NCI-H1105 (cell line): ENCODE measurements at places on chromosomes 13 and 19.
A peak's percentile ranks its signal among the peaks of the same experiment; 100 is the strongest.

DNA sequence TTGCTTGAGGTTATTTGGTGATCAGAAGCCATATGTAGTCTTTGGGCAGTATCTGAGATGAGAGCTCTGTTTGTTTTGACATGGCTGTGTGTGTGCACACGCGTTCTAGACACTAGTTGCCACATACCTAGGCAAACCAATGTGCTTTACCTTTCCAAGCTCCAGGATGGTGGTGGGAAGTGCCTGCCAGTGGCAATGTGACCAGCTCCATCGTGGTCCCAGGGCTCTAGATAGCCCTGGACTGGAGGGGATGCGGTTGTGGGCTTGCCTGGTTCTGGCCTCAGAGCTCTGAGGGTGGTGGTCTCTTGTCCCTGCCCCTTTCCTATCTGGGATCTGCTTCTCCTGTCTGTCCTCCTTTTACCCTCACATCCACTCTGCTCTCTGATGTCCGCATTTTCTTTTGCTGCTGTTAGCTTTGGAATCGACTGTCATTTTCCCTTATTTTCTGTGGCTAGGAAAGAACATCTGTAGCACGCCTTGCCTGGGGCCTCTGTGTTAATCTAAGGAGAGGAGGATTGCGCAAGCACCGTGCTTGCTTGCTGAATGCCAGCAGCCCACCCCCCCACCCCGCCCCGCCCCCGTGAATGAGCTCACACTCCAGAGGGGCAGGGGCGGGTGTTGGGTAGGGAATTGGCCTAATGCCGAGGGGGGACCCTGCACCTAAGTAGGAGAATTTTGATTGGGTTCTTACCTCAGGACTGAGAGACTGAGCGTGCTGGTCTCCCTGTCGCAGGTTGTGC, 89.5 kb downstream of the ARHGEF7 start:
- no peak for DNase-seq

- peak; percentile 32 for DNase-seq
Observed at GRCh38 chr19:49890349-49891311, 6.1 kb downstream of the IL4I1 start.

- no peak for DNase-seq
Observed at GRCh38 chr13:45468635-45469034, 3.9 kb downstream of the COG3 start.

DNA sequence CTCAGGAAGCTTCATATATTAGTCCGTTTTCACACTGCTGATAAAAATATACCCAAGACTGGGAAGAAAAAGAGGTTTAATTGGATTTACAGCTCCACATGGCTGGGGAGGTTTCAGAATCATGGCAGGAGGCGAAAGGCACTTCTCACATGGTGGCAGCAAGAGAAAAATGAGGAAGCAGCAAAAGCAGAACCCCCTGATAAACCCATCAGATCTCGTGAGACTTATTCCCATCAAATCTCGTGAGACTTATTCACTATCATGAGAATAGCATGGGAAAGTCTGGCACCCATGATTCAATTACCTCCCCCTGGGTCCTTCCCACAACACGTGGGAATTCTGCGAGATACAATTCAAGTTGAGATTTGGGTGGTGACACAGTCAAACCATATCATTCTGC, 23.1 kb downstream of the FLT3 start:
- no peak for DNase-seq

- DNase-seq = no peak
Observed at GRCh38 chr19:46297700-46298478, 1.0 kb downstream of the HIF3A start.

GRCh38 chr19:46524308-46524707, 28.6 kb upstream of the PNMA8B start:
- DNase-seq = no peak

DNA sequence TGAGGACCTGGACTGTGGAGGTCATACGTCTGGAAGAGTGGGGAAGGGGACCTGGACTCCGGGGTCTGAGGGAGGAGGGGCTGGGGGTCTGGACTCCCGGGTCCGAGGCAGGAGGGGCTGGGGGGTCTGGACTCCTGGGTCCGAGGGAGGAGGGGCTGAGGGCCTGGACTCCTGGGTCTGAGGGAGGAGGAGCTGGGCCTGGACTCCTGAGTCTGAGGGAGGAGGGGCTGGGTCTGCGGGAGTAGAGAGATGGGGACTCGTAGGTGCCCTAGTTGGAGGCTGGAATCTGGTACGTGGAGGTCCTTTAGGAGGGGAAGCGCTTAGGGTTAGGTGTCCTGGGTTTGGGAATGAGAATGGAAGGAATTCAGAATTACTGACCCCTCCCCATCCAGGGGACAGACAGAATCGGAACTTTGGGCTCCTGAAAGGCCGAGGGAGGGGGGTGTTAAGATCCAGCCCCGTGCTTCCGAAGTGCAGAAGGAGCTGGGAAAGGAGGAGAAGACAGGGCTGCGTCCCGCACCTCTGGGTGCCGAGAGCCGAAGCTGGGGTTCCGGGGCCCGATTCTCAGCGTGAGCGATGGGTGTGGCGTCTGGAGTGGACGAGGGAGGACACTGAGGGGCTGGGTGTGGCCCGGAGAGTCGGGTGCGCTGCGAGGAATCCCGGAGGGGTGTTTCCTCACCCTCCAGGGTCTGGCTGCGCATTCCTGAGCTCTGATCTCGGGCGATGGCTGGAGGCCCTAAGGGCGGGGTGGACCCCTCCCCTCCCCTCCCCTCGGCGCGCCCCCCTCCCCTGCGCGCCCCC, 608 bp downstream of the MYADM start:
- DNase-seq = no peak

DNA sequence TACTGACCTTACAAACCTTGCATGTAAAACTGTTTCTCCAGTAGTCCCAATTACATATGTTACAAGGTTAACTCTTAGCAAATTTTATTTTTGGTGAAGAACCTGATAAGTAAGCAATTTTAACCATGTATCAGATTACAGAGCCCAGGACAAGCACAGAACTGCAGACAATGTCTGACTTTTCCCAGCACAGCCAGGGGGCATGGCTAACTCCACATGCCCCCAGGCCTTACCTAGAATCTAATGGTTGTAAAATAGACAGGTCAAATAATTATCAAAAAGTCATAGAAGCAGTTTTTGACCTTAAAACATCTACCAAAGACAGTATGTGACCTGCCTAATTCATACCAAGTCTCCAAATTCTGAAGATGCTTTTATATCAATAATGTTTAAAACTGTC, 364.1 kb downstream of the FOXO1 start:
- DNase-seq = no peak

- no peak for DNase-seq
Observed at GRCh38 chr13:48295271-48295670, 8.3 kb upstream of the RB1 start.

DNA sequence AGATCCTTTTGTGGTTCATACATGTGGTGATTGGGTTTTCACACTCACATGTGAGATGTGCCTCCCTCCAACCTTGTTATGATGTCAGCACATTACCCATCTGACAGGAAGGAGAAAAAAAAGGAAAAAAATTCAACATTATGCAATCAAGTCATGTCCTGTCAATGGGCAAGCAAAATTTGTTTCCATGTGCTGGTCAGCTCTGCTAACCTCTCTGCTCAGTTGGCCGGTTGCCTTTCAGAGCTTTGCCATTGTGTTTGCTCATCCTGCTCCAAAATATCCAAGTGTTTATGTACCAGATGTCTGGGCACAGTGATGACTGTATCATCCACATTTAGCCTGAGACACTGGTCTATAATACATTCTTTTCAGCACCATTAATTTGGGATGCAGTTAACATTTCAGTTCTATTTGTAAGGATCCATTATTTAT, 27.0 kb upstream of the METTL21C start:
- DNase-seq = no peak

GRCh38 chr13:81637457-81637856, 1296.5 kb upstream of the SPRY2 start:
- DNase-seq = no peak

GRCh38 chr19:7969555-7969939, 26.1 kb upstream of the TIMM44 start:
- no peak for DNase-seq

DNA sequence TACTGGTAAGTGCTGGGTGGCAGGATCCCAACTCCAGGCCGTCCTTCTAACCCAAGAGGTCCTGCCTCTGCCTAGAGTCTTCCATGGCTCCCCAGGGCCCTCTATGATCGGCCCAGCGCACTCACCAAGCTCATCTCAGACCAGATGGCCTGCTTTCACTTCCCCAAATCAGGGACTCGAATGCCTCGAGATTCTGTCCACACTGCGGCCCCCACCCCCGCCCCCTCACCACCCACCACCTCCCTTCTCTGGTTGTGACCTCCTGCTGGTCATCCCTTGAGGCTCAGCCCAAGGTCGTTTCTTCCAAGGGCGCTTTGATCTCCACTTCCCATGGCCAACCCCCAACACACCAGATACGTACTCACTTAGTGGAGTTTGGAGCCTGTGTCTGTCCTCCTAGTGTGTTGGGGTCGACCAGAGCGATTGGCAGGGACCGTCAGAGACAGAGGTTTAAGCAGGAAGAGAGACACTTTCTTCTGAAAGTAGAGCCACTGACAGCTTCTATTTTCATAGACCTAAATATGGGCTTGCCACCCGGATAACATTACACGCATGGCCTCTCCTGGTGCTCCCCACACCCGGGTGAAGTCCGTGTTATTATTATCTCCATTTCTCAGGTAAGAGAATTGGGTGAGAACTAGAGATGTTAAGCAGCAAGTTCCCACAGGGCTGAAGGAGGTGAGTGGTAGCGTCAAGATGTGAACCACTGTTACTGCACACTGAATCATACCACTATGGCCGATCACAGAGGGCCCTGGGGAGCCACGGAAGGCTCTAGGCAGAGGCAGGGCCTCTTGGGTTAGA, at the start of gene FCER2:
Gene FCER2, minus strand, starts transcription at position 478 of the 804 bp plus-strand sequence. CDS start 2,371 bp downstream, outside the sequence.
- no peak for DNase-seq

DNA sequence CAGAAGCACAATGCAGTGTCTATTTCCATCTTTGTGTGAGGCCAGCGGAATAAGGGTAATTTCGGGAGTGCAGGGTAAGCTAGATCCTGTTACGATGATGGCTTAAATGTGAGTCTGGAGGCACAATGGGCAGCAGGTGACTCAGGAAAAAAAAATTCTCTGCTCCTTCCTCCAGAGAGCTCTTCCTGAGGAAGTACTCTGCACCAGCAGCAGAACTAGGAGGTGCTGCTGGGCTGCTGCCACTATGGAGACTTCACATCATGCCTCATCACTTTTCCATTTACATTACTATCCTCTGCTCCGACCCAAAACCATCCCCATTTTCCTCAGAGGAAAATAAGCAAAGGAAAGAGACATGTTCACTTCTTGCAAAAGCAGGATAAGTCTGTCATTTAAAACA, 282.0 kb downstream of the DNAJC15 start:
- no peak for DNase-seq

DNA sequence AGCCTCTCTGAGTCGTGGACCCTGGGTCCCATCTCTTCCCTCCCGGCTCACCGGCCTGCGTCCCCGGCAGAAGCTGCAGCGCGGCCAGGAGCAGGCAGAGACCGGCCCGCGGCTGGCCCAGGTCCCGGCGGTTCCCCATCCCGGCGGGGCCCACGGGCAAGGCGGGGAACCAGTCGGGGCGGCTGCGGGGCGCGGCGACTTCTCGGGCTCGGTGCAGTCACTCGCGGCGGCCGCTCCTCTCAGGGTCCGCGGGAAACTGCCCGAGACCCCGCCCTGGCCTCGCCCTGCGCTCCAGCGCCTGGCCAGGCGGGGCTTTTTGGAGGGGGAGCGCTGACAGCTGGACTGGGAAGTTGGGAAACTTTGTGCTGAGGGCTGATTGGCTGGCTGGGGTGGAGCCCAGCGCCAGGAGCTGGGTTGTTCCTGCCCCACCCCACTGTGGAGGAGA, at the start of gene COL5A3:
Gene COL5A3, minus strand, starts transcription at position 258 of the 445 bp plus-strand sequence. Its CDS starts 119 bp downstream, at position 139.
- no peak for DNase-seq

DNA sequence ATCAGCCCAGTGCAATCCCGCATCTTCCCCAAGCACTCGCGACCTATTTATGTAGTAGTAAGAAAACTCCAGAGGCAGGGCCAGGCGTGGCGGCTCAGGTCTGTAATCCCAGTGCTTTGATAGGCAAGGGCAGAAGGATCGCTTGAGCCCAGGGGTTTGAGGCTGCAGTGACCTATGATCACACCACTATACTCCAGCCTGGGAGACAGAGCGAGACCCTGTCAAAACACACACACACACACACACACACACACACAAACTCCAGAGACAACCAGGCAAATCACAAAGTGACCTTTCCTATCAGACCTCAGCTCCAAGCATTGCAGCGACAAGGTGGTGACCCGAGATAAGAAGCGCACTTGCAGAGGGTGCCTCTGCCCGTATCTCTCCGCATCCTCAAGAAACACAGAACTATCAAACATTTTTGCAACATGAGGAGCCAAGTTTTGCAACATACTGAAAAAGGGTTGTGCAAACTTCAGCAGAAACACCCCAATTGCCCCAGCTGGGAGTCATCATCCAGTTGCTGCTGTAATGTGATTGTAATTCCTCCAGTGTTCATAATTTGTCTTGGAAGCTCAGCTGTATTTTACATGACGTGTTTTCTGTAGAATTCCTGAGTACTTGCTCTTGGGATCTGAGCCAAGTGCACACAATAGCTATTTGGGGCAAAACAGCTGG, 8.7 kb upstream of the KLF2 start:
- DNase-seq = no peak

DNA sequence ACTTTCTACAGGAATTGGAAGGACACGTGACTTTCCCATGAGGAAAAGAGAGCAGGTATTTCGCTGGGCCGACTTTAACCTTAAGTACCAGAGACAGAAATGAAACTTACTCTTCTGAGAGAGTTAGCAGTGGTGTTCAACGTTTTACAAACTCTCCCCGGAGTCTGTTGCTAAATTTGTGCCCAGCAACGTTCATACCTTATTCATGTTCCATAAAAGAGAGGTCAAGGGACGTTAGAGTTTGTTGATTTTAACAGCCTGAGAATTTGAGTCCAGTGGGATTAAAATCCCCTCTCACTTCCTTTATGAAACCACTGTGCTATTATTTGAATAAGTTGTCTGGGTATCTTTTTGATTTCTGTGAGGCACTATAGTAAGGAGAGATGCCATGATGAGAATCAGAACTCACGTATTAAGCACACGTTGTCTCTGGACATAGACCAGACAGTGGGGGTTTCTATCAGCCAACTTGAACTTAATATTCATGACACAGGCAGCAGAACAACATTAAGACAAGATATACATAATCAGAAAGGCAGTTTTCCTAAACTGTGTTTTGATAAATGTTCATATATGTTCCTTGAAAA, 33.4 kb downstream of the SPRY2 start:
- no peak for DNase-seq

DNA sequence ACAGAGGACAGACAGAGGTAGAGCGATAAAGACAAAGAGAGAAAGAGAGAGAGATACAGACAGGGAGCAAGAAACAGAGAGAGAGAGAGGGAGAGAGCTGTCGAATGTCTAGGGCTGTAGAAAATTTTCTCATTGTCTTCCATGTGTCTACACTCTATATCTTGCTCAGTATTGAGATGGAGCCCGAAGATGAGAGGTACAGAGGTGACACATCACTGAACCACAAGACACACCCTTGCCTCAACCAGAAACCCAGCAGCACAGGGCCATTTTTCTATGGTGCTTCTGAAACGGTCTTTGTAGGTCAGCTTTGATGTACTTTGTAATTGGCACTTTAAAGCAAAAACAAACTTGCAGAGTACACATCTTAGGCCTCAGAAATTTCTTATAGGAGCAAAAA, 111.9 kb downstream of the KL start:
- no peak for DNase-seq

GRCh38 chr19:18833141-18833476, 1.4 kb downstream of the UPF1 start:
- DNase-seq = no peak
